ENCODE measurements at places on chromosomes 7 and 10. TPM values are rescaled to one million over a fixed set of nuclear protein-coding genes. Genes with fewer than 3 reads are reported as not detected.

MYH16 gene
- not detected for polyA plus RNA-seq

HKDC1 gene
- 34.1 TPM for polyA plus RNA-seq

LIPM gene
- polyA plus RNA-seq, result not detected

SPAG6 gene
- 1.5 TPM for polyA plus RNA-seq

METTL27 gene
- polyA plus RNA-seq, result 3.5 TPM

WIPF3 gene
- polyA plus RNA-seq, result 5.6 TPM

JAZF1 gene
- polyA plus RNA-seq, result 11.2 TPM

OPALIN gene
- polyA plus RNA-seq, result not detected

RAB19 gene
- polyA plus RNA-seq, result 2.2 TPM

PFKFB3 gene
- polyA plus RNA-seq, result 31.4 TPM

AQP1 gene
- polyA plus RNA-seq, result 222 TPM

HECW1 gene
- 7.0 TPM for polyA plus RNA-seq

C10orf53 gene
- not detected for polyA plus RNA-seq

TRIM56 gene
- polyA plus RNA-seq, result 22.3 TPM

ATOH7 gene
- 2.0 TPM for polyA plus RNA-seq

TMEM270 gene
- 0.21 TPM for polyA plus RNA-seq

CYP2E1 gene
- 2.3 TPM for polyA plus RNA-seq

CLCN1 gene
- polyA plus RNA-seq, result 0.23 TPM

FANK1 gene
- 8.2 TPM for polyA plus RNA-seq

CH25H gene
- polyA plus RNA-seq, result 0.20 TPM

UPF2 gene
- 33.8 TPM for polyA plus RNA-seq

TFPI2 gene
- polyA plus RNA-seq, result 11.8 TPM

NKX2-3 gene
- not detected for polyA plus RNA-seq

TRIM74 gene
- 3.4 TPM for polyA plus RNA-seq

COBL gene
- polyA plus RNA-seq, result 22.4 TPM

CCDC172 gene
- not detected for polyA plus RNA-seq

FAM107B gene
- 121 TPM for polyA plus RNA-seq

SKIDA1 gene
- 13.0 TPM for polyA plus RNA-seq

CDHR3 gene
- polyA plus RNA-seq, result 8.8 TPM

GNB2 gene
- polyA plus RNA-seq, result 197 TPM

FAM25G gene
- not detected for polyA plus RNA-seq

SAP25 gene
- 4.6 TPM for polyA plus RNA-seq

BMS1 gene
- 24.5 TPM for polyA plus RNA-seq

GNG11 gene
- 49.7 TPM for polyA plus RNA-seq

OR9A2 gene
- polyA plus RNA-seq, result not detected

CRTAC1 gene
- 15.1 TPM for polyA plus RNA-seq

RAB11FIP2 gene
- 50.1 TPM for polyA plus RNA-seq

UBE2H gene
- 126 TPM for polyA plus RNA-seq

ZNF655 gene
- 69.9 TPM for polyA plus RNA-seq

MALRD1 gene
- 3.7 TPM for polyA plus RNA-seq

ITPRID1 gene
- polyA plus RNA-seq, result not detected

NEUROD6 gene
- not detected for polyA plus RNA-seq

TEX47 gene
- polyA plus RNA-seq, result not detected

GRIFIN gene
- not detected for polyA plus RNA-seq

All from renal cortex interstitium (tissue), 15 donors.